HS-27A (cell line): ENCODE measurements at places on chromosomes 5 and 9.

DNA sequence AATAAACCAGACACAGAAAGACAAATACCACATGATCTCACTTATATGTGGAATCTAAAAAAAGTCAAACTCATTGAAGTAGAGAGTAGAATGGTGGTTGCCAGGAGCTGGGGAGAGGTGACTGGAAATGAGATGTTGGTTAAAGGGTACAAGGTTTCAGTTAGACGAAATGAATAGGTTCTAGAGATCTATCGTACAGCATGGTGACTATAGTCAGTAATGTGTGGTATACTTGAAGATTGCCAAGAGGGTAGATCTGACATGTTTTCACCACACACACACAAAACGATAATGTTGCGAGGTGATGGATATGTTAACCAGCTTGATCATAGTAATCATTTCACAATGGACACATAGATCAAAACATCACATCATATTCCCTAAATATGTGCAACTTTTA lies 46.4 kb downstream of the FGF1 start:
- no peak for DNase-seq

GRCh38 chr9:123318202-123318601 lies 37.8 kb upstream of the CRB2 start:
- no peak for DNase-seq

GRCh38 chr5:74054139-74054538 lies 428.1 kb downstream of the ARHGEF28 start:
- DNase-seq = no peak

DNA sequence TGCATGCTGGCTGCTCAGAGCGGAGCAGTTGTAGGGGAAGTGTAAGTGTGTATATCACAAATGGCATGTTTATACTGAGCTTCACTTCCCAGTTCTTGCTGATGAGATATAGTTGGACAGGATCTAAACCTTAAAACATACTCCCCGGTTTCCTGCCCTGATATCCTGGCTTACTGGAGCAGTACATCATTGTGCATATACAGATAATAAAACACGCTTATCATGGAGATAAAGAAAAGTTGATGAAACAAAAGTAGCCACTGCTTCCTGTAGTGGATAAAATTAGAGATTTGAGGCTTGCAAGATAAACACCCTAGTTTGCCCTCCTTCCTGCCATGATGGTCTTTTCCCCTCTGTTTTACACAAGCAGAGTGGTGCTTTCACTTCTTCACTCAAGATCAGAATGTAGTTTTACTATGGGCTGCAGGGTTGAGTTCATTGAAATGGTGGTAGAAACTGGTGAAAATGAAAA lies 15.0 kb downstream of the NPR3 start:
- no peak for DNase-seq

GRCh38 chr5:155046591-155046990 lies 33.0 kb downstream of the KIF4B start:
- no peak for DNase-seq

GRCh38 chr9:575139-575538 lies 266.4 kb upstream of the DMRT1 start:
- DNase-seq = no peak

DNA sequence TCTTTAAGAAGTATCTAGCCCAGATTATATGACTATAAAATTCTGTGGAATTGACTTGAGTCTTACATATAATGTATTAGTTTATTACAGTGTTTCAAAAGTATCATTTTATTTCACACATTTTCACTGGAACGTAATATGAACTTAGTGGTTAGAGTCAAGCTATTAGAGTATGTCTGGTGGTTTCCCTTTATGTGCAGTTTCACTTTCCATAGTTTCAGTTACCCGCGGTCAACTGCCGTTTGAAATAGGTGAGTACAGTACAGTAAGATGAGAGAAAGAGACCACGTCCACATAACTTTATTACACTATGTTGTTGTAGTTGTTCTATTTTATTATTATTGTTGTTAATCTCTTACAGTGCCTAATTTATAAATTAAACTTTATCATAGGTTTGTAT lies 50.5 kb downstream of the COMMD10 start:
- no peak for DNase-seq

DNA sequence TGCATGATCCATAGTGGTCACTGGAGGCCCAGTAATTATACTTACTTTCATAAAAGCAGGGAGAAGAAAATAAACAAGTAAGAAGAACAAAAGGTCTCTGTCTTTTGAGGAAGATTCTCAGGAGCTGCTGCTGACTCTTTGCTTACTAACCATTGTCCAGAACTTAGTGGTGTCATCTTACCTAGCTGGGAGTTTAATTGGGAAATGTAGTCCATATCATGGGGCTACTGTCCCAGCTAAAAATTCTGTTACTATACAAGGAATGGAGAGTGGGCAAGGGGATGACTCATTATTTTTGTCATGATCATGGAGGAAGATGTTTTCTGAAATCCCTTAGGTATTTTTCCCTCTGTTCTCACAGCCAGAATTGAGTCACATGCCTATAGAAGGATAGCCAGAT lies 639.3 kb downstream of the MTRR start:
- DNase-seq = no peak

DNA sequence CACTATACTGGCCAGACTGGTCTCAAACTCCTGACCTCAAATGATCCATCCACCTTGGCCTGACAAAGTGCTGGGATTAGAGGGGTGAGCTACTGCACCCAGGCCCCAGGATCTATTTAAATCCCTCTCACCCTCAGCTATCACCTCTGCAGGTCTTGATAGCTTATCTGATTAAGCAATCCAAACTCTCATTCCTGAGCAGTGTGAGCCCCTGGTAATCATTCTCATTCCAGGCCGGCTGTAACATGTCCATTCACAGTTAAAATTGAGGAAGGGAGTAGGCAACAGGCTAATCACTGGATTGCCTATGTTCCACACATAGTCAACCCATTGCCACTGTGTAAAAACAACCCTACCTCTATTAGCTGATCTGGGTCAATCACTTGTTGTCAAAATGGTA lies 111.1 kb downstream of the AGTPBP1 start:
- no peak for DNase-seq
